ENCODE measurements at places on chromosomes 12 and 14. TPM values are rescaled to one million over a fixed set of nuclear protein-coding genes. Genes with fewer than 3 reads are reported as not detected.

The RTN1 gene
- 1.2 TPM for total RNA-seq

The STRAP gene
- 241 TPM for total RNA-seq

The HOXC4 gene
- not detected for total RNA-seq

The PPP2R5C gene
- 102 TPM for total RNA-seq

The GDF11 gene
- 25.3 TPM for total RNA-seq

The TMEM179 gene
- total RNA-seq = 0.75 TPM

The NID2 gene
- total RNA-seq = 22.3 TPM

The ADAM21 gene
- 0.94 TPM for total RNA-seq

The TC2N gene
- 1.2 TPM for total RNA-seq

The ITGA7 gene
- total RNA-seq = 26.5 TPM

The STAC3 gene
- 0.75 TPM for total RNA-seq

The PWP1 gene
- 72.4 TPM for total RNA-seq

The CBLN3 gene
- 5.4 TPM for total RNA-seq

The GPR135 gene
- 6.7 TPM for total RNA-seq

The AP5M1 gene
- 51.1 TPM for total RNA-seq

The FOXA1 gene
- not detected for total RNA-seq

The ZNF410 gene
- 38.7 TPM for total RNA-seq

The IL23A gene
- 0.32 TPM for total RNA-seq

The RFLNA gene
- 1.8 TPM for total RNA-seq

The SIX1 gene
- total RNA-seq = 0.20 TPM

The GPR68 gene
- 0.50 TPM for total RNA-seq

The TMEM52B gene
- total RNA-seq = not detected

The PACS2 gene
- total RNA-seq = 49.7 TPM

The ART4 gene
- not detected for total RNA-seq

The MSI1 gene
- 16.0 TPM for total RNA-seq

The FOXN4 gene
- total RNA-seq = not detected

The RITA1 gene
- total RNA-seq = 20.9 TPM

The TBC1D30 gene
- total RNA-seq = 1.2 TPM

The CISTR gene
- not detected for total RNA-seq

The SOAT2 gene
- not detected for total RNA-seq

The HNF1A gene
- not detected for total RNA-seq

The CACNA1C gene
- total RNA-seq = 1.5 TPM

The AMN gene
- 2.0 TPM for total RNA-seq

The CLEC2D gene
- 4.7 TPM for total RNA-seq

The ACACB gene
- 1.7 TPM for total RNA-seq

The FIGNL2 gene
- total RNA-seq = 6.7 TPM

The NEMP1 gene
- 10.6 TPM for total RNA-seq

The ACSS3 gene
- total RNA-seq = 13.9 TPM

The KCNMB4 gene
- total RNA-seq = 8.3 TPM

The AHNAK2 gene
- total RNA-seq = 34.3 TPM

The IQSEC3 gene
- total RNA-seq = 0.46 TPM
